ENCODE measurements at places on chromosomes 16 and 17.

GRCh38 chr16:62642677-62643076 is 606.4 kb upstream of the CDH8 start:
- no peak for DNase-seq

GRCh38 chr17:1985686-1986085 is 39.4 kb downstream of the RTN4RL1 start:
- no peak for DNase-seq

- DNase-seq, result no peak
These were observed 18.3 kb upstream of the KIF2B start for GRCh38 chr17:53804437-53804836.

- DNase-seq, result no peak
These were observed 98.7 kb upstream of the CCL2 start for GRCh38 chr17:34156401-34156740.

GRCh38 chr17:79844869-79845600 is 5.8 kb upstream of the CBX4 start:
- DNase-seq, result peak; percentile 86

DNA sequence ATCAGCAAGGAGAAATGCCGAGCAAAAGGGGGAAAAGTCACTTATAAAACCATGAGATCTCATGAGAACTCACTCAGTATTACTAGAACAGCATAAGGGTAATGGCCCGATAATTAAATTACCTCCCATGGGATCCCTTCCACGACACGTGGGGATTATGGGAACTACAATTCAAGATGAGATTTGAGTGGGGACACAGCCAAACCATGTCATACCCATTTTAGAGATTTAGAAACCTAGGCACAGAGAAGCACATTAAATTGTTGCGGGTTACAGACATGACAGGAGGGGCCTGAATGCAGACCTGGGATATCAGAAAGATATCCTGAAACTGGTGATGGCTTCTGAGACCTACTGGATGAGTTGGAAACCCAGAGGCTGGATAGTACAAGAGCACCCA is 20.1 kb downstream of the ARHGAP17 start:
- DNase-seq, result no peak

DNA sequence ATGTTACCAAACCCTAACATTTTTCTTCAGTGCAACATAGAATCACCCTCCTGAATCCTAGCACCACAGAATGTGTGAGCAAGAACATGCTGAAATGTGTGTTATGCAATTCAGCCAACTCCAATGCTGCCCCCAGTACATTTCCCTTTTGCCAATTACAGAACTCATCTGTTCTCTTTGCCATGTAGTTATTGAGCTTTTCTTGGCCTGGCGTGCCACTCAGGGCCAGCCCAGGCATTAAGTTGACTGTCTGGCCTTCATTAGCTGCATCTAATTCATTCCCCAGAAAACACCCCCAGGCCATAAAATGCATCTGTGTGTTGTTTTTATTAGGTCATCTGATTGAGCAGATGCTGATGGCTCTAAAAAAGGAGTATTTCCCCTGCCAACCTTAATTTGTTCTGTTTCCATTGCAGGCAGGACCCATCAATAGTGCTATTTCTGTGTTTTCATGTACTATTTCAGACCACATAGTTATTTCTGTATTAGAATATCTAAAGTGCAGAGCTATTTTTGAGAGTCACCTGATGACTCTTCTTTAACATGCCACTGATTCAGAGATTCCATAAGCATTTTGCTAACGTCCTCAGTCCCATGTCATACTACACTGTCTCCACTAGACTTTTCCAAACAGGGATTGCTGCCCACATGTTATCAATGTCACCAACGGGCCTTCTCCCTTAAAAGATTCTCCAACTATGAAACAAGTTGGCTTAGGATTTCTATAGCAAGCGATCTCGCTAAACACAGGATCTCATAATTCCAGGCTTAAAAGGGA is 969.7 kb downstream of the CDH11 start:
- DNase-seq, result no peak

DNA sequence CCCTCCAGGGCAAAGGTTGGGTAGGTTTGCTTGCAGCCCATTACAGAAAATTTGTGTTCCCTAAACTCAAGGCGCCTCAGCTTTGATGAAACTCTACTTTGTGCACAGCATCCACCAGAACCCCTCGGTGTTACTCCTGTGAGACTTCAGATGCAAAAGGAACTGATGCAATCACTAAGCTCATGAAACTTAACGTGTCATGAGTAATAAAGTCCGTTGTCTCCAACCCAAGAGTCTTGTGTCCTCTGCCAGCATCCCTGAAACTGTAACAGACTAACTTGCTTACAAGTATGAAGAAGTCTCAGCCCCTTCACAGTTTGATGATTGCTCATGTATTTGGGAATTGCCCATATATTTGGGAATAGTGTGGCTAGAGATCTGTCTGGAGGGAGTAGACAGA is 74.8 kb upstream of the MARCHF10 start:
- DNase-seq, result no peak

GRCh38 chr16:1221628-1222552 is 3.2 kb downstream of the TPSG1 start:
- no peak for DNase-seq

DNA sequence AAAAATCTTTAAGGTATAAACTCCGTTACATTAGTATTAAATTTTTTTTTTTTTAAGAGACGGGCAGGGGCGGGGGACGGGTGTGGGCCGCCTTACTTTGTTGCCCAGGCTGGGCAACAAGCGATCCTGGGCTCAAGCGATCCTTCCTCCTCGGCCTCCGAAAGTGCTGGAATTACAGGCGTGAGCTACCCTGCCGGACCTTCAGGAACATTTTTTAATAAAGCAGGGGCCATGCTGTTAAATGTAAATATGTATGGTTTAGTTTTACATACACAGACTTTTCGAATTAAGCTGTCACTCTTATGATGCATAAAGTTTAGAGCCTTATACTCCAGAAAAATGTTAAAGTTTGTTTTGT is 2.4 kb downstream of the PPM1D start:
- DNase-seq, result no peak

DNA sequence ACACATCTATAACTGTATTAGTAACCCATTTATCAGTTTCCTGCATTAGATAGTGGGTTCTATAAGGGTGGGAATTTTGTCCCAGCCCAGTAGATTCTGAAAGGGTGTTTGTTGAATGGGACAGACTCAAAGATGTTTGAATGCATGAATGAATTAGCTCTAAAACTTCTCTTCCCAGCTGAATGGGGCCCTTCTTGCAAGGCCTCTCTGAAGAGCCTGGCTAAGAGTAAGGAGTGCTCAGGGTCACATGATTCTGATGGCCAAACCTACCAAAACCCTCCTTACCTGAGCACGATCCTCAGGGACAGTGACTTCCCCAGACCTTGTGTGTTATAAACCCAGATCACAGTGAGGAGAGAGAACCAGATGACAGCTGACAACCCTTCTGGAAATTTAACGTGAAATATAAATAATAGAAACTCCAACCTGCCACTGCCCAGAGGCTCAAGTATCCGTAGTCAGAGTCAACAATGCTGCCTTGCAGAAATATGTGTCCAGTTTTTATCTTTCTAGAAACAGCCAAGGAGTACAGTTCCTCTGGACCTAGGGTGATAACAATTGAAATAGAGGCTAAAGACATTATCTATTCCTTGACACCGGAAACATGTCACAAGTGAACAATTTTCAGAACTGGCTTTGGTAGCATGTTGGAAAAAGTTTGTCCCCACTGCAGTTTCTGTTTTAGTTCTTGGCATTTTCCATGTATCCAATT is 268.9 kb upstream of the MAF start:
- no peak for DNase-seq

DNA sequence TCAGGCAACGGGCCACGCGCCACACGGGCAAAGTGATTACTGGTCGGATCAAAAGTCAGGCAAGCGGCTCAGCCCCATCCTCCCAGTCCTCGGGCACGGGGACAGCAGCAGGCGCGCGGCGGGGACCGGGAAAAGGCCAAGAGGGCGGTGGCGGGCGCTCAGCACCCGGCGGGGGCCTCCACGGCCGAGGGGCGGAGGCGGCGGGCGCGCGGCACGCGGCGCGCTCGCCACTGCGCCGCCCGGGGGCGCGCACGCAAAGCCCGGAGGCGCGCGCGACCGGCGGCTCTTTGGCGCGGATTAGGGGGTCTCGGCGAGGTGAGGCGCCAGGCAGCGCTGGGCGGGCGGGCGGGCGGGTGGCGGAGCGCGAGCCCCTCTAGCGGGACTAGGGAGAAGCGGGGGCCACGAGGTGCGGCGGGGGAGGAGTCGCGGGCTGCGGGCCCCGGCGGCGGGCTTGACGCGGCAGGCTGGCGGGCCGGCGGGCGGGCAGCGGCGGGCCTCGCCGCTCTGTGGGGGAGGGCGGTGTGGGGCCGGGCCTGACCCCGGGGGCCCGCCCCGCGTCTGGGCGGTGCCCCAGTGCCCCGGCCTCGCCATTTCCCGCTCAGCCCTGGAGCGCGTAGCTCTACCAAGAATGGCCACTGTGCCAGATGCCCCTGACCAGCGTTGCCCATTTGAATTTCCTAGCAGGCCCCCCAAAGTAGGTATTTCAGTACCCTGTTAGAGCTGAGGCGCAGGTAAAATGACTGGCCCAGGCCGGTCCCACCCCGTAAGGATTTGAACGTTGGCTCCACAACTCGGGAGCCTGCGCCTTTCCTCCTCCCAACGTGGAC is at the start of the genes ACACA and TADA2A:
Gene ACACA, minus strand, starts transcription at position 202 of the 827 bp plus-strand sequence. CDS start 537 bp downstream, outside the sequence.
Gene TADA2A, plus strand, starts transcription at position 252 of the 827 bp plus-strand sequence. CDS start 4,480 bp downstream, outside the sequence.
- peak; percentile 82 for DNase-seq

GRCh38 chr17:80584176-80584905 is 39.7 kb downstream of the RPTOR start:
- DNase-seq, result no peak

DNA sequence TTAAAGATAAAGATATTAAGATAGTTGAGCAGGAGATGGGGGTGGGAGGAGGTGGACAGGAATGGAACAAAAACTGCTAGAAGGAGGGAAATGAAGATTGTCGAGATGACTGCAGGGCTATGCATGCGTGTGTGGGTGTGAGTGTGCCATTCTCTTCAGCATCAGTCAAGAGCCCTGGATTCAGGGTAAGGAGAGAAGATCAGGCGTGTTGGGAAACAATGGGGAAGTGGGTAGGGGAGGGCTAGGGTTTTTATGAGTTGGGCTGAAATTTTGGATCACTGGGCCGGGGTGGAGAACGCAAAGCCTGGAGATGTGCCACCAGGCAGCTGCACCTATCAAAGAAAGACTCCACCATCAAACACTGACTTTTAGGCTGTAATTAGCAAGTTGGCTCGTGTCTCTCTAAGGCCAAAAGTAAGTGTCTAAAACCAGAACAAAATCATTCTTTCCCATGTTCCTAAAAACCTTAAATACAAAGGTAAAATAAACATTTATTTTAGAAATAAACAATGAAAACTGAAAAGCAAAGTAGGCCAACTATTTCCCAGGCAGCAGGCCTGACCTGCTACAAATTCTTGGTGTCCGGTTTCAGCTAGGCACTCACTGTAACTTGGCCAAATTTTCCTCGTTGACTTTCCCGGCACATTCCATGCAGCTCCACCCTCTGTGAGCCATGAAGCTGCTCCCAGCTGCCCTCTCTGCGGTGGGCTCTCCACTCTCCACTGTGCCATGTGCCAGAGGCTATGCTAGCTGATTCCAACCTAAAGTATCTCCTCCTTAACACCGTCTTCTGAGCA is 4.2 kb downstream of the CDRT4 start:
- peak; percentile 13 for DNase-seq

GRCh38 chr17:27336184-27336583 is 42.3 kb downstream of the WSB1 start:
- DNase-seq, result no peak

DNA sequence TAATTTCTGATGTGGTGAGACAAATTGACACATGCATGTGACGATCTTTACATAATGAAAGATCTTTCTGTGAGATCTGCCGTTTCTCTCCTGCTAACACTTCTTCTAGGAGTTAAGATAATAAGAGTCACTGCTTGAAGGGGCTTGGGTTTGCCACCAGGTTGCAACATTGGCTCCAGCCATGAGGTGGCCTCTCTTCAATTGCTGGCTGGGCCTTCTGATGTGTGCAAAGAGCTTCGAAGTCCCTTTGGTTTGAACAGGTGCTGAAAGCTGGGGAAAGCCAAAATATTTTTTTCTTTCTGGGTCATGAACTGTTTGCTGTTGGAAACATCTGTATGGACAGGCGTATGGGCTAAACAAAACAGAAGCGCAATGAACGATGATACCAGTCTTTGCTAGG is 204.1 kb upstream of the SALL1 start:
- no peak for DNase-seq

- peak; percentile 96 for DNase-seq
These were observed 1.2 kb upstream of the METTL26 start for GRCh38 chr16:637081-638018.

DNA sequence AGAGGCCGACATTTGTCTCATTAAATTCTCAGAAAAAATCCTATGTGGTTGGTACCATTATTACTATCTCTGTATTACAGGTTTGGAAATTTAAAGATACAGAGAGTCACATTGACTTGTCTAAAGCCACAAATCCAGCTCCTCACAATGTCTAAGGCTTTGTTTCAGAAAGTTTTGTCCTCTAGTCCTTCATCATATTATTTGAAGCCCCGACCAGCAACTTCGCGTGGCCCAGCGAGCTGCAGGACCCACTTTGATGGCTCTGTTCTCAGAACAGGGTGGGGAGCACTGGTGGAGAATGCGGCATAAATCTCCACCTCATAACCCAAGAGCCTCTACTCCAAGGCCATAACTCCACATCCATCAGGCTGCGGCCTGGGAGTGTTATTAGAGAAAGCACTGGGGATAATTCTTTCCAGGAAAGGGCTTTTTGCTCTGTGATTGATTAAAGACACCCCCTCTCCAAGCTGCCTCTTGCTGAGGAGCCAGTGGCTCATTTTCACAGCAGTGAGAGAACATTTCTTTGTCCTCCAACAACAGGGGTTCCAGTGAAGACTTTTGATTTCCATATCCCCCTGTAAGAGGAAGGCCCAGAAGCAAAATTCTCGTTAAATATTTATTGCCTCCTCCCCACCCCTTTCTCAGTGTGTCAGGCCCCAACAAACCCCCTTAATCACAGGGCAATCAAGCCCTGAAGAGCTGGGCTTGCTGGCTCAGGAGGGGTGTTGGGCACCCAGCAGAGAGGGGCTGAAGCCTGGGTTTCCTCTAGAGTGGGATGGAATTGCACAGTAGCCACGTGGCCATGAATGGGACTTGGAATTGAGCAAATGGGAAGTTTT is 113.7 kb upstream of the CDH11 start:
- DNase-seq, result no peak

- DNase-seq, result no peak
These were observed 50.8 kb downstream of the AKAP1 start for GRCh38 chr17:57135789-57136291.

DNA sequence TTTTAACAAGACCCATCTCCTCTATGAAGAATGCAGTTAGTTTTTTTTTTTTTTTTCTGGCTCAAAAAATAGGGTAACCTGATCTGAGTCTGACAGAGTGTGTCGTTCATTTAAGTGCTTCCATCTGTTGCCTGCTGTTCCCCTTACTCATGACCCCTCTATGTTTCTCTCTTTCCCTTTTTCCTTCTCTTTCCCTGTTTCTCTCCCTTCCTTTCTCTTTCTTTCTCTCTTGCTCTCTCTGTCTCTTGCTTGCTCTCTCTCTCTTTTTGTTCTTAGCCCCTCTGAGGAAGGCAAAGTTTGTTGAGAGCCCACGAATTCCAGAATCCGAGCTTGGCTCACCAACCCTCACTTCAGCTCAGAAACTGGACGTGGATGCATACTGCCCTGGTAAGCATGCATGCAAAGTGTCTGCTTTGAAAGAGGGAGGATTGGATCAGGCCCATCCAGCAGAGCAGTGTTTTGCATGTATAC is 185.0 kb downstream of the TANC2 start:
- DNase-seq, result peak; percentile 40

GRCh38 chr17:27995554-27995953 is 46.9 kb upstream of the NLK start:
- no peak for DNase-seq
